Right cardiac atrium (tissue), 5 donors: ENCODE measurements at places on chromosomes 4 and X. TPM values are rescaled to one million over a fixed set of nuclear protein-coding genes. Genes with fewer than 3 reads are reported as not detected.

GRCh38 chr4:156889616-156890594 is 81.7 kb downstream of the PDGFC start:
- peak; percentile 72 for DNase-seq

GRCh38 chrX:107747596-107748161 is 27.9 kb downstream of the TSC22D3 start:
- DNase-seq = no peak

DNA sequence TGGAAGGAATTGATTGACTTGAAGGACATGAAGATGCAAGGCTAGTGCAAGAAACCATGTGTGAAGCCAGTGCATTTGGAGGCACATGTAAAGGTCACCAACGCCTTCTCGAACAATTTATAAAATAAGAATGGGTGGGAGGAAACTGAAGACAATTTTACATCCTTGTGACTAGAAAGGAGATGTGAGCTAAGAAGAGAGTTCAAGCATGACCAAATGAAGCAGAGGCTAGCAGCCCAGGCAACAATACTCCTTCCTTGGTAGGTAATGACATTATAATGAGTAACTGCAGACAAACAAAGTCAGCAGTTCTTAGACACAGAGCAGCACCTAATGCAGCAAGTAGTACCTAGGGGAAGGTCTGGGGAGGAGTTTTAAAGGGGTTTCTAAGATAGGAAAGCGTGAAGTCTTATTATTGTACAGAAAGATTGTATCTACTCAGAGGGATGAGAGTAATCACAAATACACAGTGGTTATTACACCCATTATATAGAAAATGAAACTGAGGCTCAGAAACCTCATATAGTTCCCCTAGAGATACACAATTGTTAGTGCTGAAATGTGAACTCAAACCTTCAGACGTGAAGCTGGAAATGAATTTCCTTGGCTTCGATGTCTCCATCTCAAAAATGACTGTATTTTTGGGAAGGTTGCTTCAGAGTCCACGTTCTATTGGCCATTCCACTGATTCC is 56.1 kb downstream of the ATXN3L start:
- DNase-seq = no peak

The ENPEP gene
- 2.6 TPM for polyA plus RNA-seq

DNA sequence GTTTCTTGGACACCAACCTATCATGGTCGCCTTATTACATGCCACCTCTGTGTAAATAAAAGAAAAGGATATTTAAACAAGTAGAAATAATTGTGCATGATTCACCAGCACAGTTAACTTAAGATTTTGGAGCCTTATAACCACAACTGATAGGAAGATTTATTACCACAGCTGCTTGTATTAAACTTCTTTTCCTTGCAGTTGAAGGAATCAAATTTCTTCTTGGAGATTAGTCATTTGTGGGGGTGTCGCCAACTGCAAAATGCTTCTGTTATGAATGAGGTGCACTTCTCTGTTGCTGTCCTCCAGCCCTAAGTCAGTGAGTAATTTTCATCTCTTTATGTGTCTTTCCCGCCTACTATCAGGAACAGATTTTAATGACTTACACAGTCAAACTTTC is 73.3 kb downstream of the OR13H1 start:
- no peak for DNase-seq

GRCh38 chrX:137562096-137562495 is 3.8 kb upstream of the ZIC3 start:
- no peak for DNase-seq
